ENCODE measurements at places on chromosomes 2 and 18.

DNA sequence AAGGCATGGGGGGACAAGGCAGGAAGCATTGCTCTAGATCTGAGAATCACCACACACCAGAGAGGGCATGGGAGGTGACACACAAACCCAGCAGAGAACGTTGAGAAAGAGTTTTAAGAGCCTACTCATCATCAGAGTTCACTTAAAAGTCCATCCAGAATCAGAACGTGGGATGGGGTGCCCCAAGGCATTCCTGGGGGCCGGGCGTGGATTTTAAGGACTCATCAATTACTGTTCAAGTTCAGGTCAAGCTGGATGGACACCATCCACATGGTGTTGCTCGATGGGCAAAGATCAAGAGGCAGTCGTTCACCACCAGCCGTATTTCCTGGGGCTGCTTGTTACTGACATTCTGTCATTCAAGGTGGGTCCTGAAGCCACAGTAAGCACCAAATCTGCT is 34.9 kb downstream of the BCL11A start:
- DNase-seq = no peak

- no peak for DNase-seq
Observed at GRCh38 chr2:163669506-163669905, 66.3 kb downstream of the FIGN start.

DNA sequence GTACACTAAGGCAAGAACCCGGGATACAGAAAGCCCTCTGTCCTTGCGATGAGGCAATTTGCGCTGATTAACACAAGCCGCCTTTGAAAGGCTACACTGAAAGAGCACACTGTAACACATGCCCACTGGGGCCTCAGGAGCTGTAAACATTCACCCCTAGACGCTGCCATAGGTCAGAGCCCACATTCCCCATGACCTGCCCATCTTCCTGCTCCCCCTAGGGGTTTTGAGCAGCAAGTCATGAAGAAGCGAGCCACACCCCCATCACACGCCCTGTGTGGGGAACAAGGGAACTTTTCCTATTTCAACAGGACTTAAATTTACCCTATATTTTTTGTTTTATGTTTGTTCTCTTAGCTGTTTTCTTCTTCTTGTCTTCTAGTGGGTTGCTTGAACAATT is 47.8 kb upstream of the SLC4A10 start:
- no peak for DNase-seq

DNA sequence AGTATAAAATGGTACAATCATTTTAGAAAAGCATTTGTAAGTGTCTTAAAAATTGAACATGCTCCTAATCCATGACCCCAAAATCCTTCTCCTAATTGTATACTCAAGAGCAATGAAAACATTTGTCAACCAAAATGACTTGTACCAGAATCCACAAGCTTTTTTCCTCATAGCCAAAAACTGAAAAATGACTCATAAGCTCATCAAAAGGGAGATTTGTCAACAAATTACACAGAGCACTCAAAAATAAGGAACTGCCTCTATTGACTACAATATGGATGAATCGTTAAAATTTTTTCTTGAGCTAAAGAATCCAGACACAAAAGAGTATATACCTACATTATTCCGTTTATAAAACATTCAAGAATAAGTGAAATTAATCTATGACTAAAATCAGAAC is 544.8 kb downstream of the ARHGAP15 start:
- DNase-seq = no peak

- no peak for DNase-seq
Observed at GRCh38 chr18:65436430-65436829, 314.4 kb upstream of the CDH7 start.

GRCh38 chr18:3524706-3525105 is 74.7 kb downstream of the TGIF1 start:
- DNase-seq = no peak

- DNase-seq = no peak
Observed at GRCh38 chr2:17470855-17471641, 47.2 kb downstream of the RAD51AP2 start.

DNA sequence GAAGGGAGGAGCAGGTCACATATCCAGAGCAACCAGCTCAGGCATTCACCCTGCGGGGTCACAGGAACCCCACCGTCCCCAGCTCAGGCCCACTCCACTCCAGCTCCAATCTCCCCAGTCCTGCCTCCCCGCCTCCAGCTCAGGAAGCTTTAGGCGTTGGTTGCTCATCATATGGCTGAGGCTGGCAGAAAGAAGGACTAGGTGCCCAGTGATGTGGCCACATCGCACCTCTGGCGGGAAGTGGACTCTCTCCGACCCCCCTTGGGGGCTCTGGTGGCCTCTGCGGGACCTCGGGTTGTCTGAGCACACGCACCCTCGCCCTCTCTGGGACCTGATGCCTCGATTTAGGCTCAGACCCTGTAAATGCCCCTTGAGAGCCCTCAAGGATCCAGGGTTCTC is 187.7 kb downstream of the ZFP36L2 start:
- no peak for DNase-seq

DNA sequence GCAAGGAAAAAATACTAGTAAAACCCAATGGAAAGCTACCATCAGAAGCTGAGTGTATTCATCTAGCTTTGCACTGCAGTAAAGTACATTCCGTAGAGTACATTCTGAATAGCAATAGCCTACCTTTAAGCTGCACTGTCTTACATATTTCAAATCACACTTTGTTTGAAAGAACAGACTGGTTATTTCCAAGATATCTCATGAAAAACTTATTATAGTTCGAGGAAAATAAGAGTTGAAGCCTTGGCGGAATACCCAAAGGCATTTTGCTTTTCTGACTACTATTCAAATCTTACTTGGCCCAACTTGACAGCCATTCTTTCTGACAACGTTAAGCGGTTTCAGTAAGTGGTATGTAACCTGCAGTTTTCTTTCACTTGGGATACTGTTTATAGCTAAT is 177.6 kb downstream of the NRXN1 start:
- no peak for DNase-seq

DNA sequence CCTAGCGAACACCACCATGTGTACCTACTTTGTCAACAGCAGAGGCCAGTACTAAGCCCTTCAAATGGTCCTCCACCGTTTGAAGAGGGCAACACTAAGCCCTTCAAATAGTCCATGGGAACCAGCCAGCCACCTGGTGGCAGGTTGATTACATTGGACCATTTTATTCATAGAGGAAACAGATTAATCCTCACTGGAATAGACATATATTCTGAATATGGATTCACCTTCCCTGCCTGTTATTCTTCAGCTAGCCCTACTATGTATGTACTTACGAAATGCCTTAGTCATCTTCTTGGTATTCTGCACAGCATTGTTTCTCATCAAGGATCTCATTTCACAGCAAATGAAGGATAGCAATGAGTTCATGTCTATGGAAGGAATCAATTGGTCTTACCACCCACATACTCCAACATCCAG is 10.0 kb upstream of the ZNF396 start:
- DNase-seq = no peak

GRCh38 chr2:9842487-9843228 is 616 bp upstream of the TAF1B start:
- no peak for DNase-seq

DNA sequence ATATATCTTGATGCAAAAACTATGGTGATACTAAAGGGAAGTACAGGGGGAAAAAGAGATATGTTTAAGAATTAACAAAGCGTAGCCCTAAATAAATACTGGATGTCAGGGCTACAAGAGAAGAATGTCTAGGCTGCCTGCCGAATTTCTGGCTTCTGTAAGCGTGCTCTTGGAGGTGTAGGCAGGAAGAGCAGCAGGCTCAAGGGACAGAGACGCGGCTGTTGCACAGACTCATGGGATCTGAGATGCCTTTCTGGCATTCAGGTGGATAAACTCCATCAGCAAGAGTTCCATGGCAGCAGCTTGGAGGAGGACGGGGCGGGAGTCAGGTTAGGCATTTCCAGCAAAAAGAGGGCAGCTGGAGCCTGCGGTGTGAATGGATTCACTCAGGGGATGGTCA is 123.2 kb upstream of the TWIST2 start:
- no peak for DNase-seq

DNA sequence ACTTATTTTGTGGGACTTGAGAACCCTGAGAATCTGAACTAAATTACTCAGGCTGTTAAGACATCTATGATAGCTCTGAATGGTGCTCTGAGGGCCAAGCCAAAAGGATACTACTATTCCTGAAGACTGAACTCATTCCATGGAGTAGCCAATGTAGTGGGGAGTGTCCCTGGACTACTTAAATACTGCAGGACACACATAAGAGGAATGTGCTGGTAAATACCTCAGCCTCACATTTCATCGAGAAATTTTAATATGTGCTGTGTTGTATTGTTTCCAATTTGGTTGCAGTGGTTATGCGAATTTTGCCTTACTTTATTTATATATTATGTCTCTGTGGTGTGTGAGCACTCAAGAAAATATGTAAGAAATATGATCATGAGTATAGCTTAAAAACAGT is 264.4 kb upstream of the FIGN start:
- DNase-seq = no peak

- no peak for DNase-seq
Observed at GRCh38 chr2:60794271-60794863, 38.3 kb downstream of the PAPOLG start.

- DNase-seq = no peak
Observed at GRCh38 chr2:6854416-6854815, 11.3 kb downstream of the CMPK2 start.

DNA sequence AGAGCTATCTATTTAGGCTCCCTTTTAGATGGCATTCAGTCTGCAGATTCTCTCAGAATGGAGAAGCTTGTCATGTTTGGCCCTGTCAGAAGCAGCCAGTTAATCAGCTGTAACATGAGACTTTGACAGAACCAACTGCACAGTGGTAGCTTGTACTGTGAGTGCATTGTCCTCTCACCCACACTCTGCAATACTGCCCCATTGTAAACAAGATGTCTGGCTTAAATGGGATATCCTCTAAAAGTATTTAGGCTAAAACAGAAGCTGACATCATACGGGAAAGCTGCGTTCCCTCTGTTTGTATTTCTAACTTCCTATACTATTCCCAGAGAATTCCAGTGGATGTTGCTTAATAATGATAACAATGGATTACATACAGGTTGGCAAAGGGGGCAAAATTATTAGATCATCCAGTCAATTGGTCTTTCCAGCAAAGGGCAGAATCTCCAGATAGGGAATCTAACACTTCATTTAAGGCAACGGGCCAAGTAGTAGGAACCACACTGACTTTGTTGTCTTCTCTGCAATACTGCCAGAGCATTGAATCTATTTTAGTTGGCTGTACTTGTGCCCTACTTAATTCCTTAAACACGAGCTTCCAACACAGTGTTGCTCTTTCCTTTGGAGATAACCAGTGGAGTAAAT is 15.4 kb upstream of the STAT4 start:
- DNase-seq = no peak

- DNase-seq = no peak
Observed at GRCh38 chr2:101026923-101027469, 24.9 kb downstream of the RPL31 start.

GRCh38 chr18:48450685-48451084 is 41.5 kb upstream of the ZBTB7C start:
- DNase-seq = no peak

DNA sequence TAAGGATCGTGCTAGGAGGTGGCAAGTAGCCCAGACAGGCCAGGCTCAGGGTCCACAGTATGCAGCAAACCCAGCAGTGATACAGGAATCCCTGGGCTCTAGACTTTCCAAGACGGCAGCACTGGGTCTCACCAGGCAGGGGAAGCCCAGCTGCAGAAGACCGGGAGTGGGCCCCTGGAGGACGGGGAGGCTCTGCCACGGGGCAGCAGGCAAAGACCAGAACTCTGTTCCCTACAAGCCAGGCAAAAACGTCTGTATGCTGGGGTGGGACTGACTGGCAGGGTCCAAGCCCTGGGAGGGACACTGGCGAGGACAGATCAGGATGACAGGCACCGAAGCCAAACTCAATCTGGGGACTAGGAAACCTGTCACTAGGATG is 98.9 kb upstream of the SEC11C start:
- no peak for DNase-seq

DNA sequence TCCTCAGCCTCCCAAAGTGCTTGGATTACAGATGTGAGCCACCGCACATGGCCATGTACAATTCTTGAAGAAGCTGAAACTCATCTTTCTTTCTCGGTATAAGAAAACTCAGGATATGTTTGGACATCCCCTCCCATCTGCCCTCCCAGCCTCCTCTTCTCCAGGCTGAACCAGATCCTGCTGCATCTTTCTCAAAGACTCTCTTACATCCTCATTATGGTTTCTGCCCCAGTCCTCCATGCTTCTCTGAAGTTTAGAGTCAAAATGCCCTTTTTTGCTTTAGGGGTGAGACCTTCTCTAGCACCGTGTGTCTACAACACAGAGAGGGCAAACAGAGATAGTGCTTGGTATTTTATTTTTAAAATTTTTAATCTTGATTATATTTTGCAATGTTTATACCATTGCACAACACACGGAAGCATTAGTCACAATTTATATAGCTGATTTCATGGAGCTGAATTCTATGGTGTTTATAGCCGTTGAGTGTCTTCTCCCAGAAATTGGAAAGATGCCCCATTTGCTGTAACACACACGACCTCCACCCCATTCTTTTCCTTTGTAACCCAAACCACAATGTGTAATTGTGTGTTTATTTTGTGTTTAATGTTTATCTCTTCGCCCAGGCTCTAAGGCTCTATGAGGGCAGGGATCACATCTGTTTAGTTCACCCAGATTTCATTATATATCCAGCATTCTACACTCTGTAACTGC is 206.0 kb upstream of the TNP1 start:
- DNase-seq = no peak

GRCh38 chr2:71778936-71779773 is 325.8 kb downstream of the DYSF start:
- no peak for DNase-seq

GRCh38 chr2:168239281-168239680 is 8.1 kb downstream of the STK39 start:
- DNase-seq = no peak

- no peak for DNase-seq
Observed at GRCh38 chr2:230901006-230901405, 24.0 kb downstream of the GPR55 start.

GRCh38 chr2:51620796-51621195 is 588.9 kb upstream of the NRXN1 start:
- no peak for DNase-seq

GRCh38 chr2:72028996-72029395 is 118.7 kb downstream of the CYP26B1 start:
- no peak for DNase-seq

DNA sequence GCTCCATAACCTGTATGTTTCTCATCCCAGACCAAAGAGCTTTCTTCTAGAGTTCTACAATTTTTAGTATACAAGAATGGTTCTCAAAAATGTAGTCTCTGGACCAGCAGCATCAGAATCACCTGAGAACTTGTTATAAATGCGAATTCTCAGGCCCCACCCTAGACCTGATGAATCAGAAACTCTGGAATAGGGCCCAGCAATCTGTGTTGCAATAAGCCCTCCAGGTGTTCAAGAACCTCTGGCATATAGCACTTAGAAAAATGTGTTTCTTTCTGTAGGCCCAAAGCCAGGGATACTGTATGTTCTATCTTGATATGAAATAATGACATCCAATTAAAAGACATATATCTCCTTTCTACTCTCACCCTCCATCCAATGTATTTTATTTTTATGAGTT is 10.4 kb downstream of the PAIP2B start:
- no peak for DNase-seq

GRCh38 chr2:45809205-45809604 is 157.7 kb downstream of the PRKCE start:
- DNase-seq = no peak

- no peak for DNase-seq
Observed at GRCh38 chr2:227815066-227815465, 1.4 kb downstream of the CCL20 start.

All from T-cell (primary cell).